ENCODE measurements at places on chromosomes 6 and 20.

DNA sequence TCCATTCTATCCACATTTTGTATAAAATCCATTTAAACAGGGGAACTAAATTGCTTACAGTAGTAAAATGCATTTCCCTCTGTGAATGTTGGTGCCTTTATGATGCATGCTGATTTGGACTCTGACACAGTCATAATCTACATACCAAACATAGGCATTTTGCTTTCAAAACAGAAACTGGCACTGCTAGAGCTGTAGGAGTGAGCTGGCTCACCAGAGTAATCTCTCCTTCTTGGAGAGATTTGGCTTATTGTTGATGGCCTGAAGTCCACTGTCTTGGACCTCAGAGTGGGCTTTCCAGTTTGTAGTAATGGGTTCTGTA is 363.2 kb upstream of the FLRT3 start:
- DNase-seq, result no peak

- DNase-seq, result no peak
Measured at GRCh38 chr6:161303628-161304340, 29.9 kb upstream of the AGPAT4 start.

DNA sequence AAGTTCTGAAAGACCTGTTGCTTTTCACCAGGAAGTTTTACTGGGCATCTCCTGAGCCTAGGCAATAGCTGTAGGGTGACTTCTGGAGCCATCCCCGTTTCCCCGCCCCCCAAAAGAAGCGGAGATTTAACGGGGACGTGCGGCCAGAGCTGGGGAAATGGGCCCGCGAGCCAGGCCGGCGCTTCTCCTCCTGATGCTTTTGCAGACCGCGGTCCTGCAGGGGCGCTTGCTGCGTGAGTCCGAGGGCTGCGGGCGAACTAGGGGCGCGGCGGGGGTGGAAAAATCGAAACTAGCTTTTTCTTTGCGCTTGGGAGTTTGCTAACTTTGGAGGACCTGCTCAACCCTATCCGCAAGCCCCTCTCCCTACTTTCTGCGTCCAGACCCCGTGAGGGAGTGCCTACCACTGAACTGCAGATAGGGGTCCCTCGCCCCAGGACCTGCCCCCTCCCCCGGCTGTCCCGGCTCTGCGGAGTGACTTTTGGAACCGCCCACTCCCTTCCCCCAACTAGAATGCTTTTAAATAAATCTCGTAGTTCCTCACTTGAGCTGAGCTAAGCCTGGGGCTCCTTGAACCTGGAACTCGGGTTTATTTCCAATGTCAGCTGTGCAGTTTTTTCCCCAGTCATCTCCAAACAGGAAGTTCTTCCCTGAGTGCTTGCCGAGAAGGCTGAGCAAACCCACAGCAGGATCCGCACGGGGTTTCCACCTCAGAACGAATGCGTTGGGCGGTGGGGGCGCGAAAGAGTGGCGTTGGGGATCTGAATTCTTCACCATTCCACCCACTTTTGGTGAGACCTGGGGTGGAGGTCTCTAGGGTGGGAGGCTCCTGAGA is at the start of gene HFE:
Gene HFE, plus strand, starts transcription at position 146 of the 832 bp plus-strand sequence. Its CDS starts 12 bp downstream, at position 158.
- no peak for DNase-seq

- DNase-seq, result peak; percentile 46
Measured at GRCh38 chr6:16481697-16482399, 243.5 kb downstream of the GMPR start.

DNA sequence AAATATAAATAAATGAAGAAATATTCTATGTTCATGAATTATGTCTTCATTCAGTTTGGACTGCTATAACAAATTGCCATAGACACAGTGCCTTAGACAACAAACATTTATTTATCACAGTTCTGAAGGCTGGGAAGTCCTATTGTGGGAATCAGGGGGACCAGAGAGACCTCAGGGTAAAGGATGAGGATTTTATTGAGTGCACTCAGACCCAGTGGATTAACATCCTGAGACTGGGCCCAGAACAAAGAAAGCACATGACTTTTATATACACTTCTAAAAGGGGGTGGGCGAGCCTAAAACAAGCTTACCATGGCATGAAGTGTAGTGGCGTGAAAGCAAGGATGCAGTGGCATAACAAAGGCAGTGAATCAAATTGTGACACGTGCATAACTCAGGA is 26.9 kb upstream of the CBLN4 start:
- DNase-seq, result no peak

DNA sequence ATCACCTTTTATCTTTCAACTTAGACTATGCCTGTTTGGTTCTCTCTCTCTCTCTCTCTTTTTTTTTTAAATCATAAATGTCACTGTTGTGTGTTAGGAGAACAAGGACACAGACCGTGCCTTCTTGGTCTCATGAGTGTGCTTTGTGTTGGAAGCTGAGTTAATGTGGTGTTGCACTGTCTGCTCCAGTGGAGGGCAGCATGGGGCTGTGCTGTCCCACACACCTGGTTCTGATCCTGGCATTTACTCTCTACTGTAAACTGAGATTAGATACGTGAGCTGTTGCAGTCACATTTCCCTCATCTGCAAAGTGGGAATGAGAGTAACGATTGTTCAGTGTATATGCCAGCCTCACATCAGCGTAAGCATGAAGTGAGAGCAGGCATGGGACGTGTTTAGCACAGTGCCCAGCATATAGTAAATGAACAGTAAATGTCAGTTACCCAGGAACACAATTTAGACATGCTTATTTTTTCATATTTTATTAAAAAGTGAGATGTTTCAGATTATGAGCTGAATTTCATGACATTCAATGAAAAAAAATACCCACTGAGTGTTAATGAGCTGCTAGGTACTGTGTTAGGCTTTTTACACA is 161.1 kb downstream of the FARS2 start:
- DNase-seq, result no peak

- DNase-seq, result no peak
Measured at GRCh38 chr6:135185483-135185882, 4.4 kb downstream of the MYB start.

DNA sequence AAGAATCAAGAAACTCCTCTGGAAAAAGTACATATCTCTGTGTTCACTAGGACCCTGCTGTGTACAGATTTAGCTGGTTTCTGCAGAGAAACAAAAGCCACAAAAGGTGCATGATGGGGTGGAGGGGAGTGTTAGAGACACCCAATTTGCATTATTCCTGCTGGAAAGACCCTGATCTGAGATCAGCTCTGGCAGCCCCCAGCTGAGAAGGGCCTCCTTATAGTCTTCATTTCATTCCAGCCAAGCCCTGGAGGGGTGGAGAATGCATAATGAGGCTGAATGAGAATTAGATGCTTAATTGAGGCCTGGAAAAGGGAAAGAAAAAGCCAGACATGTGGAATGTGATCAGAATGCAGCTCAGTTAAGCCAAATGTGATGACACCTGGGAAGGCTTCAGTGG is 545.6 kb downstream of the KIF16B start:
- no peak for DNase-seq

DNA sequence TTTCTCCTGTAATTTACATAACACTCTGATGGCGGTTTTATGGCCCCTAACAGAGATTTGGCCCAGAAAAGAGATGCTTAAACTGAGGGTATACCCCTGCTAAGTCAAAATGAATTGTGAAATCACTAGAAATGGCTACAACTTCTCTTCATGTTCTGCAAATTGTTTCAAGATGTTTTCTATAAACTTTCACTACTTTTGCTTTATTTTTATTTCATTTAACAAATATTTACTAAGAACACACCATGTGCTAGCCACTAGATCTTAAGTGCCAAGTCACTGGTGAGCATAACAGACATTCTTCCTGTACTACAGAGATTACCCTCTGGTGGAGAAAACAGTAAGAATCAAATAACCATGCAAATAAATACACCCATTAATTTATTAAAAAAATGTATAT is 87.6 kb downstream of the KCNQ5 start:
- no peak for DNase-seq

GRCh38 chr6:125678601-125679000 is 70.8 kb upstream of the HEY2 start:
- DNase-seq, result no peak

- DNase-seq, result no peak
Measured at GRCh38 chr20:1371202-1371782, 21.6 kb downstream of the FKBP1A start.

- no peak for DNase-seq
Measured at GRCh38 chr6:14546036-14546435, 428.5 kb downstream of the CD83 start.

- no peak for DNase-seq
Measured at GRCh38 chr6:84853901-84854300, 89.5 kb upstream of the TBX18 start.

DNA sequence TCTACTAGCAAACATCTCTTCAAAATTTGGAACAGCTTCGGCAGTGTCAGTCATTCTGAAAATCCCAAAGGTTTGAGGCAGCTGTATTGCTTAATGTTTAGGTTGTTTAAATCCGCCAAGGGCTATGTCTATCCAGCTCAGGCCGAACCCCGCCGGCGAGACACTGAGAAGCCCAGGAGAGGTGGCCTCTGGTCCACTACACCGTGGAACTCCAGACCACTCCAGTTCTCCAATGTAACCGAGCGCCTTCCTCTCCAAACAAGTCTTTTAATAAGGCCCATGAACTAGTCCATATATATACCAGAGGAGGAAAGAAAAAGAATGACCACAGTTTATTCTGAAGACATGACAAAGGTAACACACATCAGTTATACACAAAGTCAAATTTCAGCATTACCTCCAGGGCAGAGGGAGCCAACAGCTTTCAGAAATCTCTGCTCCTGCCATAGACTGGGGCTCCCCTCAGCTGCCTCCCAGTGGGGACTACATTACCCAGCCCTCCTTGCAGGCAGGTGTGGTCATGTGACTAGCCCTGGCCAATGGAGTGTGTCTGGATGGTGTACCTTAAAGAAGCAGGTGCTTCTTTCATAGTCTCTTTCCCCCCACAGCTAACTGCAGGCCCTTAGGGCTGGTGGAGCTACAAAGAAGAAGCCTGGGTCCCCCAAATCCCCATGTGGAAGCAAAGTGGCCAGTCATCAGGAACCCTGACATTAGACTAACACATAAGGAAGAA is at the start of gene RAMACL:
Gene RAMACL, minus strand, starts transcription at position 255 of the 733 bp plus-strand sequence. Its CDS starts 201 bp downstream, at position 54.
- no peak for DNase-seq

GRCh38 chr6:66184091-66184490 is 477.1 kb upstream of the EYS start:
- DNase-seq, result no peak

DNA sequence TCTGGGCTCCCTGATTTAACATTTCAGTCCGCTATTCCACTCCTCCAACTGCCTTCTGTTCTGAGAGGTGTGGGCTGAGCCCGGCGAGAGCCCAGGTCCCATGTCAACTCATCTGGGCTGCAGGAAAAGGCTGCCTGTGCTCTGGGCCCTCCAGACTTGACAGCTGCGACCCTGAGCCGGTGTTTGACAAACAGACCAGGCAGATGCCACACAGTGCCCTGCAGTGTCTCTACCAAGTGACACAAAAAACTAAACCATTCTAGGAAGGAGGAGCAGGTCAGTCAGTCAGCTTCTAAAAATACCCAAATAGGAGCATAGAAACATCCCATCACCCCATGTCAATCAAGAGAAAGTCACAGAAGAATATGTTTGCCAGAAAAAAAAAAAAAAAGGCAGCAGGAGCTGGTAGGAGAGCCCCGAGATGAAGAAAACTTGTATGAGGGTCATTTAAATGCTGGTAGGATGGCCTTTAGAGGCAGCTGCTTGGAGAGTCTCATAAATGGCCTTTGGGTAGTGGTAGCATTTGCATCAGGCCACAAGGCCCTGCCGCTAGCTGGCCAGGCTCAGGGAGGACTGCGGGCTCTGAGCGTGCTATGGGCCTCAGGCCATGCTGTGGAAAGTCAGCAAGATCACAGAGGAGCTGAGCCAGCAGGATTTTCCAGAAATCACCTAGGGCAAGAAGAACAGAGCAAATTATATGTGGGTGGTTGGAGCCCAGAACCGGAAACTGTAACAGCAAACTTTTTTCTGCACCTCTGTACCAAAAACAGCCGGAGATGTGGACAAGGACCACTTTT is 36.6 kb upstream of the GFOD1 start:
- DNase-seq, result no peak

- DNase-seq, result no peak
Measured at GRCh38 chr6:845566-845965, 152.6 kb upstream of the EXOC2 start.

GRCh38 chr6:658244-658643 is 1.3 kb upstream of the HUS1B start:
- no peak for DNase-seq

DNA sequence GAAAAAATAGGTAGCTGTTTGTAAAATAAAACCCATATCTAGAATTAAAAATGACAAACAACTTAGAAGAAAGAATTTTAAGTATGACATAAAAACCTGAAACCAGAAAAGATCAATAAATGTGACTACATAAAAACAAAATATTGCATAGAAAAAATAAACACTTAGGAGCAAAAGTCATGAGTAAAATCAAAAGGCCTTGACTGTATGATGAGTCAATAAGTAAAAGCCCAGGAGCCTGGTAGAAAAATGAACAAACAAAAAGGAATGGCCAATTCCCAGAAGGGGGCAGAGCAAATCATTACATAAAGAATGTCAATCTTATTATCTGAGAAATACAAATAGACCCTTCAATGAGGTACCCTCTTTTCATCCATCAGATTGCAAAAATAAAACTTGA is 20.7 kb upstream of the ENPP1 start:
- no peak for DNase-seq

GRCh38 chr6:101779051-101779844 is 385.7 kb downstream of the GRIK2 start:
- no peak for DNase-seq

- no peak for DNase-seq
Measured at GRCh38 chr20:5767493-5768098, 17.4 kb downstream of the SHLD1 start.

DNA sequence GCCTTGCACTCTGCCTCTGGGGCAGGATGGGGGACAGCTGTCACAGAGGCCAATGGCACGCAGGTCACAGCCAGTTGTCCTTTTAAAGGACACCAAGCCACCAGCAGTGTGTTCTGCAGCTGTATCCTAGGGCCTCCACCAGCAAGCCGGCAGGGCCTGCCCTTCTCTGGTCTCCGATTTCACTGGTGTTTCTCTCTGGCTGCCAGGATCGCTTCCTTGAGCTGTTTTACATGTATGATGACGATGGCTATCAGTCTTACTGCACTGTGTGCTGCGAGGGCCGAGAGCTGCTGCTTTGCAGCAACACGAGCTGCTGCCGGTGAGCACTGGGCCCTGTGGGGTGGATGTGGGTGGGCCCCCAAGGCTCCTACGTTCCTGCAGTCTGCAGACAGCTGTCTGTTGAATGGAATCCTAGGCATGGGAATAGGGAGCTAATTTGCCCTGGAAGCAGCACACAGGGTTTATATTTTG is 22.7 kb upstream of the MAPRE1 start:
- no peak for DNase-seq

DNA sequence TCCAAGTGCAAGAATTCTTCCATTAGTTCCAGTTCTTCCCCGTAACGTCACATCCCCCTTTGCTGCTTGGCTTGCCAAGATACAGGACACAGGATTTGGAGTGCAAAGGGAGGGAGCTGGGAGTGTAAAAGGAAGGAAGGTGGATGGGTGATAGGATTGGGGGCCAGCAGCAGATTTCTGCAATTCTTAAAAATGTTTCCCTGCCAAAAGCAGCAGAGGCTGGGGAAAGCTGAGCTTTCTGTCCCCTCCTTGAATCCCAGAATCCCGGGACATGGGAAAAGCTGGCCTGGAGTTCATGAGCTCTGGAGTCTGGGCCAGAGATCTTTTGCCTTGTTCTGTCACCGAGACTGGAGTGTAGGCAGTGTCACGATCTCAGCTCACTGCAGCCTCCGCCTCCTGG is 60.0 kb upstream of the EPB41L1 start:
- DNase-seq, result no peak

GRCh38 chr6:50589751-50590470 is 123.4 kb upstream of the TFAP2D start:
- DNase-seq, result no peak
